ENCODE measurements at places on chromosomes 11 and 22.

- DNase-seq: no peak
Observed at GRCh38 chr22:19615001-19615461, 90.8 kb upstream of the CLDN5 start.

DNA sequence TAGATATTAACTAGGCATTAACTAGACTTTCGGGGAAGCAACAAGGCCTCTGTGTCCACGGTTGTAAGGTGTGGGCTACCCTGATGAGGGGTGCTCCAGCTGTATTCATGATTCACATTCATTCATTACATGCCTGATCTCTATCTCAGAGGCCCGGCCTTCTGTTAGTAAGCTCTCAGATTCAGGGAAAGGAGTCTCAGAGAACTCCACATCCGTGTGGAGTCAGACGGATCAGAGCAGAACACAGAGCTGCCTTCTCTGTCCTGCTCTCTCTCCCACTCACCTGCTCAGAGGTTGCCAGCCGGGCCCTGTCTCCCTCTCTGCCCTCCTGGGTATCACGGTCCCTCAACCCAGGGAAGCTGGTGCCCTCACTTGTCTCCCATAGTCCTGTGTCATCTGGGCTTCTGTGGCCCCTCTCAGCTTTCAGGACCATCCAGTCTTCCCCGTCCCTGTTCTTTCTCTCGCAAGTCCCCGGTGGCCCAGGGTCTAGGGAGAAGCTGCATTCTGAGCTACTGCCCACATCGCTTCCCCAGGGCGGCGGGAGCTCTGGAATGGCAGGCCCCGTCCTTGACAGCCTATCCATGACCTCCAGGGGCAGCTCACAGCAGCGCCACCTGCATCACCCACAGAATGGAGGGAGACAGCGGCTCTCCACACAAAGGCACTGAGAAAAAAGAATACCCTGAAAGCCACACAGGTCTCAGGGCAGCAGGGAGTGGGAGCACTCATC, 4.3 kb downstream of the TP53AIP1 start:
- no peak for DNase-seq

DNA sequence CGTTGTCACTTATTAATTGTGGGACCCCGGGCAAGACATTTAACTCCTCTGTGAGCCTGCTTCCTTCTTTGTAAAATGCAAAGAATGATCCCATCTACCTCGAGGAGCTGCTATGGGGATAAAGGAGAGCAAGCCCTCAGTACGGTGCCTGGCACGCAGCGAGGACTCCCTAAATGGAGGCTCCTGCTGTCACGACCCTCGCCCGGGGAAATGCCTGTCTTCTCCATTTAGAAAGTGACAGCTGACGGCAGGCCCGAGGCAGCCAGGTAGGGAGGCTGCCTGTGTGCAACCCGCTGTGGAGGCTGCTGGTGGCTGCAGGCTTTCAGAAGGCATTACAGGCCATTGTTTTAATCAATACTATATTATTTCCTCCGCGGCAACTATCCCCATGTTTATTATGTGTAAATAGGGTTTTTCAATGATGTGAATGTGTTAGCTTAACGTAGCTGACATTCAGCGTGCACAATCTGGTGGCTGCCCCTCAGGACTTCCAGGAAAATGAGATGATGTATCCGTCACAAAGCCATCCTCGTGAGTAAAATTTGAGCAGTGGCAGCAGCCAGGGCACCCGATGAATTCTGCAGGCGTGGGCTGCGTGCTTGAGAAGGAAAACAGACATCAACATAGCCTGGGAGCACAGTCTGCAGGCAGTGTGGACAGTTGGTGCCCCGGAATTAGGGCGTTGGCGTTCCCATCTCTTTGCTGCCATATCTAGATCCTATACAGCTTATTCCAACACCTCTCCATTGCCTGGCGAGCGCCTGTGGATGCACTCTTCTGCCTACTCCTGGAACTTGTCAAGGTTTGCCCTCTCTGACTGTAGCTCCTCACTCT, 228.3 kb downstream of the ST3GAL4 start:
- DNase-seq: no peak

- no peak for DNase-seq
Observed at GRCh38 chr22:50531962-50532674, 2.3 kb upstream of the TYMP start.

DNA sequence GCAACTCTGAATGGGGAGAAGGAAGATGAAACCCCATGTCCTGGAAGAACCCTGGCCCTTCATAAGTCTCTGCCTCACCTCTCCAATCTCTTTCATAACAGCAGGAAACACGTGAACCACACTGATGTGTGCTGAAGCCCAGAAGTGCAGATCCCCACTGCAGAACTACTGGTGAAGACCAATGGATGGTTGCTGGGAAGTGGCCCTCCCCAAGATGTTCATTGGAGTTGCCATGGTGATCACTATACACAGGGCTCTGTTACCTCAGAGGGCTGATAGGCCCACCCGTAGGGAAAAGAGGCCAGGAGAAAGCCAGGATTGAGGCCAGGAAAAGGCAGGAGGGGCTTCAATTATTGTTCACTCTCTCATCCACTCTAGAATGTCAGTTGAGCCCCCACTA, 11.6 kb downstream of the TST start:
- DNase-seq: no peak

GRCh38 chr11:44680982-44681597, 45.7 kb upstream of the TSPAN18 start:
- DNase-seq: no peak

DNA sequence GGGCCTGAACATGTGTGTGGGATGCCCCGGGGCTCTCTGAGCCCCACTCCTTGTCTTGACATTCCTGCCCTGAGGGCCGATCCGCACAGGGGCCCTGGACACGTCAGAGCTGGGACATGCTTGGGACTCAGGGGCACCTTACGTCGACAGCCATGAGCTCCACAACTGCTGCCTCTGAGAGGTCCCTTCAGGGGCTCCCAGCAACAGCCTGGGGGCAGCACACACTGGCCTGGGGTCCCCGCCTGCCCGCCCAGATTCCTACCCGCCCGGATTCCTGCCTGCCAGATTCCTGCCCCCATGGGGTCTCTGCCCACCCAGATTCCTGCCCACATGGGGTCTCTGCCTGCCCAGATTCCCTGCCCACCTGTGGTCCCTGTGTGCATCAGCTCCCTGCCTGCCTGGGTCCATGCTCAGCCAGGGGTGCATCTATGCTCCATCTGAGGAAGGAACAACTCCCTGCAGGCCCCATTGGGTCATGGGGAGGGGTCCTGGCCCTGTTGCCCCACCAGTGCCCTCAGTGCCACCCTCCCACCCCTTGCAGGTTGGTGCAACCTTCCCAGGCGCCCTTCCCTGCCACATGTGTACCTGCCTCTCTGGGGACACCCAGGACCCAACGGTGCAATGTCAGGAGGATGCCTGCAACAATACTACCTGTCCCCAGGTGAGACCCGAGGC, 35.7 kb downstream of the MUC5B start:
- DNase-seq: no peak

DNA sequence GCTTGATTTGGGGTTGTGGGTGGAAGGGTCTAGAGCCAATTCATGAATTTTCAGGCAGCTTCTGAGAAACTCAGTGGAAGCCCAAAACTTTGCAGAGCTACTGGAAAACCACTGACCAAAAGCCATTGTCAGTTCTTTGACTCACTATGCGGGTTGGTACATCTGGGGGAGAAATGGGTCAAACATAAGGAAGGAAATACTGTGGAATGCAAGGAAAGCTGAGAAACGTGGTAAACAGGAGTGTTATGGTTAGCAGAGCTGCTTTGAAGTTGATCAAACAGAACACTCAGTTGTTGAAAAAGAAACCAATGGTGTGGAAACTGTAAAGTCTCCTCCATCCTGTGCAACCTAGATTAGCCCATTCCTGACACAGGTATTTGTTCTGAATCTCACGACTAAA, 6.3 kb upstream of the ABTB2 start:
- DNase-seq: no peak

DNA sequence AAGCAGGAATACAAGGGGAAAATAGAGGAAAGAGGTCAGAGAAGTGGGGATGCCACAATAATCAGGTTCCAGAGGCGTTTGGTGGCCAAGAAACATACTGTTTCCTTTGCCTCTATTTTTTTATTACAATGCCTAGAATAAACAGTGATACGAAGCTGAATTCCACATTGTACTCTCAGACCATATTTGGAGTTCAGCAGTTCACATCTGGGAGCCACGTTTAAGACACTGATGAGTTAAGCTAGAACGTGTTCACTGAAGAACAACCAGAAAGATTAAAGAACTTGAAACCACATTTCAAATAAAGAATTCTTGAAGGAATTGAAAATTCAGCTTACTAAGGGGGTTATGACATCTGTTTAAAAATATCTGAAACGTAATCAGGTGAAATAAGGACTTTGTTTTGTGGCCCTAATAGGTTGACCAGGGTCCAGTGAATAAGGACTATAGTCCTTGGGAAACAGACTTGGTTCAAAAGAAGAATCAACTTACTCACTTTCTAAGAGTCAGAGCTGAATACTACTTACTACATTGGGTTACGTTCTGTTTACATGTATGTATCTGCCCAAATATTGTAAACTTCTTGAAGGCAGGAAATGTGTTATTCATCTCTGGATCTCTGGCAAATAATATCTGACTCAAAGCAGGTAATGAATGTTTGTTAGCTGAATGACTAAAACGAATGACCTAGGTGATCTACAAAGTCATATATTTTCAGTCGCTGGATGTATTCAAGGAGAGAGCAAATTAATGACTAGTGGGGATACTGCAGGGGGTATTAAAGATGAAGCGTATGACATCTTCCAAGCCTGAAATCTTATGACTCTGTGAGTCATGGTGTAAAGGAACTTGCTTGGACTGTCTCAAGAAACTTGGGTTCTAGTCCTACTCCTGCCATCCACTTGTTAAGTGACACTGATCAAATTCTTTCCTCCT, 247.0 kb upstream of the NARS2 start:
- DNase-seq: no peak

- no peak for DNase-seq
Observed at GRCh38 chr11:7320306-7320705, 68.6 kb downstream of the SYT9 start.

- no peak for DNase-seq
Observed at GRCh38 chr11:102753267-102753666, 27.2 kb downstream of the MMP10 start.

GRCh38 chr11:132853886-132854285, 678.4 kb downstream of the OPCML start:
- no peak for DNase-seq

- no peak for DNase-seq
Observed at GRCh38 chr11:2963112-2963754, 28.9 kb downstream of the NAP1L4 start.

DNA sequence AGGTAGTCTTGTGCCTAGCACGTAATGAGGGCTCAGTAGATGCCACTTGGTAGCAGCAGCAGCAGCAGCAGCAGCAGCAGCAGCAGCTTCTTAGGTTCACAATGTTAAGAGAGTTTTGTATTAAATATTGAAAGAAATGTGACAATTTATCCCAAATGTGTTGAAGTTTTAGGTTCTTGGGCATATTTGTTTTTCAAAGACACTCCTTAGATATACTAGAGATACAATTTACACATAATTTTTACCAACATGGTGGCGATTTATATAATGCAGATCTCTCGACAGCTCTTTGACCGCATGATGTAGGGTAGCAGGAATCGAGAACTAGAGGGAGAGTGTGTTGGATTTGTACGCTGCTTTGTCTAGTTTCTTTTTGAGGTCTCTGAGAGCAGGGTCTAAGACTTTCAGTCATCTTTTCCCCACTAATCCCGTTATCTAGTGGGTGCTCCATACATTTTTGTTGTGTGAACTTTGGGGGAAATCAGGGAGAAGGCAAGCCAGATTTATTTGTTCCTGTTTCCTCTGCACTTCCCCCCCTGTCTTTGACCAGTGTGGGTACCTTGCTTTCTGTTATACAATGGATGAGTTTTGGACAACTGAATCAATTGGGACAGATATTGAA, 1.4 kb downstream of the FDX1 start:
- DNase-seq: no peak

DNA sequence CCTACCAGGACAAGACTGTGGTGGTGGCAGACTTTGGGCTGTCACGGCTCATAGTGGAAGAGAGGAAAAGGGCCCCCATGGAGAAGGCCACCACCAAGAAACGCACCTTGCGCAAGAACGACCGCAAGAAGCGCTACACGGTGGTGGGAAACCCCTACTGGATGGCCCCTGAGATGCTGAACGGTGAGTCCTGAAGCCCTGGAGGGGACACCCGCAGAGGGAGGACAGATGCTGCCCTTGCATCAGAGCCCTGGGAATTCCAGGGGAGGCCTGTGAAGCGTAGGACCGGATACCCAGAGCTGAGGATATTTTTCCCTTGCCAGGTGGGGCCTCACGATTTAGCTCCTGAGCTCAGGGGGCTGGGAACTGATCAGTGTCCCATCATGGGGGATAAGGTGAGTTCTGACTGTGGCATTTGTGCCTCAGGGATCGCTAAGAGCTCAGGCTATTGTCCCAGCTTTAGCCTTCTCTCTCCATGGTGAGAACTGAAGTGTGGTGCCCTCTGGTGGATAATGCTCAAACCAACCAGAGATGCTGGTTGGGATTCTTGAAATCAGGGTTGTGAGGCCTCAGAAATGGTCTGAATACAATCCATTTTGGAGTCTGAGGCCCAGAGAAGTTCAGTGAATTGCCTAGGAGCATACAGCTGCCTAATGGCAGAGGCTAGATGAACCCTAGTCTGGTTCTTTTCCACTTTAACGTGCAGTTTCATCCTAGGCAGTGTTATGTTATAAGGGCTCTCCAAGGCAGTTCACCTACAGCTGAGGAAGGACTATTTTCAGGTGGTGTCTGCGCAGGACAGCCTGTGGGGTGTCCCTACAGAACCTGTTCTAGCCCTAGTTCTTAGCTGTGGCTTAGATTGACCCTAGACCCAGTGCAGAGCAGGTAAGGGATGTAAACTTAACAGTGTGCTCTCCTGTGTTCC, 19.5 kb downstream of the PIK3IP1 start:
- no peak for DNase-seq

- DNase-seq: no peak
Observed at GRCh38 chr11:111736621-111737443, 29.4 kb downstream of the PPP2R1B start.

- no peak for DNase-seq
Observed at GRCh38 chr11:94790661-94791180, 22.6 kb downstream of the AMOTL1 start.

GRCh38 chr22:26768952-26769351, 111.6 kb downstream of the MIAT start:
- DNase-seq: no peak

- no peak for DNase-seq
Observed at GRCh38 chr11:11344045-11344444, 9.0 kb downstream of the CSNK2A3 start.

DNA sequence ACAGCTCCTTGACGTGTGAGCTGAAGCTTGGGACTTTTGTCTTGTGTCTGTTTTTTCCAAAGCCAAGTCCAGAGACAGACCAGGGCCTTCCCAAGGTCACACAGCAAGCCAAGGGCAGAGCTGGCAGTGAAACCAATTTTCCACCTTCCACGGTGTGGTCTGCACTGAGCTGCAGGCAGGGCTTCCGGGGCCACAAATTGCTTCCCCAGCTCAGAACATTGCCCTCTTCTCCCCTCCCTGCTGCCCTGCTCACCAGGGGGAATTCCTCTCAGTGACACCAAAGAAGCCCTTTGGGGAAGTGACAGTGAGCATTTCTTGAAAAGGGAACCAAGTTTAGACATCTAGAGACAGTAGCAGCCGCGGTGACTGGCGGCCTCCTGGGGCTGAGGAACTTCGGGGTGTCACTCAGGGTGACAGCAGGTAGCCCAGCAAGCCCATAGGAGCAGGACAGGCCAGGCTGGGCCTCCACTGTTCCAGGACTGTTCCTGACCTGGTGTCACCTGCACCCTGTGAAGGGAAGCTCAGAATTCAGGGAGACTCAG, 9.2 kb downstream of the FXYD2 start:
- DNase-seq: peak; percentile 46

Measured in stimulated activated CD4-positive, alpha-beta T cell treated with anti-CD3 and anti-CD28 coated beads, Interleukin-1b, Interleukin-23, amount 100 ng/mL, for 1 hour (primary cell).